ENCODE measurements at places on chromosomes 11 and 22.

DNA sequence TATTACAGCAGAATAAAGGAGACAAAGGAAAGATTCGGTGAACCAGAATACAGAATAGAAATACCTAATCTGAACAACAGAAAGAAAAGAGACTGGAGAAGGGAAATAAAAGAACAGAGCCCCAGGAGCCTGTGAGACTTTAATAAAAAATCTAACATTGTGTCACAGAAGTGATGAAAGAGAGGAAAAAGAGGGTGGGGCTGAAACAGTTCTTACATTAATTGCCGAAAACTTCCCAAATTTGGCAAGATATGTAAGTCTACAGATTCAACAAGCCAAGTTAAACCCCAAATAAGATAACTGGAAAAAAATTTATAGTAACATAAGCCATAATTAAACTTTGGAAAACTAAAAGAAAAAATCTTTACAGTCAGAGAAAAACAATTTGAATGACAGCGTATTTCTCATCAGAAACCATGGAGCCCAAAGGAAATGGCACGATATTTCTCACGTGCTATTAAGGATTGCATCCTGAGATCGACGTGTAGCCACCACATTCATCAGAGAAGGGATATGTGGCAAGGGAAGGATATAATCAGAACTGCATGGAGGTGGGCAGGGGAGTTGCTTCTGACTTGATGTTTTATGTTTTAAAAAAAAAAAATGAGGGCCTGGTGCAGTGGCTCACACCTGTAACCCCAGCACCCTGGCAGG, 73.9 kb downstream of the SGSM3 start:
- DNase-seq: no peak

DNA sequence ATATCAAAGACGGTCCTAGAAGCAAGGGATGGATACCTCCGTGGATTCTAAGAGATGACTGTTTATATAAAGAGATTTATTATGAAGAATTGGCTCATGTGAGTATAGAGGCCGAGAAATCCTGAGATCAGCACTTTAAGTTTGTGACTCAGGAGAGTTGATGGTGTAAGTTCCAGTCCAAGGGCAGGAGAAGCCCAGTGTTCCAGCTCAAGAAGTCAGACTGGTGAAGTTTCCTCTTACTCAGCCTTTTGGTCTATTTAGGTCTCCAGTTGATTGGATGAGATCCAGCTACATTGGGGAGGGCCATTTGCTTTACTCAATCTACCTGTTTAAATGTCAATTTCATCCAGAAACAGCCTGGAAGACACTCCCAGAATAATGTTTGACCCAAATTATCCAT, 45.1 kb downstream of the TSPAN18 start:
- no peak for DNase-seq

- no peak for DNase-seq
These were observed 301.4 kb upstream of the PDGFD start for GRCh38 chr11:104465321-104465720.

DNA sequence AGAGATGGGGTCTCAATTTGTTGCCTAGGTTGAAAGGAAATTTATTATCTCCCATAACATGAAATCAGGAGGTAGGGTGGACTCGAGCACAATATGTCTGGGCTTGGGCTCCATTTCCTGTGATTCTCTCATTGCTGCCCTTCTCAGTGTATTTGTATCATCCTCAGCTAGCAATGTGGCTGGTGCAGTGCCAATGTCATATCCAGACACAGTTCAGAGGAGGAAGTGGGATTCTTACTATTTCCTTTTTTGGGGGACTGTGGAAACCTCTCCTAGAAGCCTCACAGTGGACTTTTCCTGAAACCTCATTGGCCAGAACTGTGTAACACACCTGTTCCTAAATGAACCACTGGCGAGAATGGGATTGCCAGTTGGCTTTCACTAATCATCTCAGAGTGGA, 21.0 kb upstream of the SWAP70 start:
- DNase-seq: no peak

DNA sequence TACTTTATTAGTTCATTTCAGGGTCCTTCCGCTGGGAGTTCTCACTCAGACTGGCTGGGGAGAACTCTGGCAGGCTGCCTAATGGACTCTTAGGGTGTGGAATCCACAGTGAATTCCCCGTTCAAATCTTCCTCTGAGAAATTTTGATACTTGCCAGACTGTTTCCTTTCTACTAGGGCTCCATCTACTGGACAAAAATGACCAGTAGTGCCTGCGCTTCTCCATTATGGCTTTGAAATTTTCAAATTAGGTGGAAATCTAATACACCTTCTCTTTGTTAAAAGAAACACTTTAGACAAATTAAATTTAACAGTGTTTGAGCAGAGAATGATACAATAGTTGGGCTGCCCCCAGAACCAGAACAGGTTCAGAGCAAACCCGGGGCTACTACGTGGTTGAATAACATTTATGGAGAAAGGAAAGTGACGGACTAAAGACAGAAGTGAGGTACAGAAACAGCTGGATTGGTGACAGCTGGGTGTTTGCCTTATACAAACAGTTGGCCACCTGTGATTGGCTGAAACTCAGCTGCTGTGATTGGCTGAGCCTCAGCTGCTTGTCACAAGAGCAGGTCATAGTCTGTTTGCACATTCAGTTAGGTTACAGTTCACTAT, 52.9 kb upstream of the FDX1 start:
- peak; percentile 79 for DNase-seq

- peak; percentile 99 for DNase-seq
These were observed 19.6 kb downstream of the MIF start for GRCh38 chr22:23913661-23914353.

GRCh38 chr11:2664791-2665525, 34.8 kb downstream of the KCNQ1OT1 start:
- DNase-seq: no peak

GRCh38 chr11:86397351-86397750, 22.7 kb downstream of the CCDC81 start:
- no peak for DNase-seq

DNA sequence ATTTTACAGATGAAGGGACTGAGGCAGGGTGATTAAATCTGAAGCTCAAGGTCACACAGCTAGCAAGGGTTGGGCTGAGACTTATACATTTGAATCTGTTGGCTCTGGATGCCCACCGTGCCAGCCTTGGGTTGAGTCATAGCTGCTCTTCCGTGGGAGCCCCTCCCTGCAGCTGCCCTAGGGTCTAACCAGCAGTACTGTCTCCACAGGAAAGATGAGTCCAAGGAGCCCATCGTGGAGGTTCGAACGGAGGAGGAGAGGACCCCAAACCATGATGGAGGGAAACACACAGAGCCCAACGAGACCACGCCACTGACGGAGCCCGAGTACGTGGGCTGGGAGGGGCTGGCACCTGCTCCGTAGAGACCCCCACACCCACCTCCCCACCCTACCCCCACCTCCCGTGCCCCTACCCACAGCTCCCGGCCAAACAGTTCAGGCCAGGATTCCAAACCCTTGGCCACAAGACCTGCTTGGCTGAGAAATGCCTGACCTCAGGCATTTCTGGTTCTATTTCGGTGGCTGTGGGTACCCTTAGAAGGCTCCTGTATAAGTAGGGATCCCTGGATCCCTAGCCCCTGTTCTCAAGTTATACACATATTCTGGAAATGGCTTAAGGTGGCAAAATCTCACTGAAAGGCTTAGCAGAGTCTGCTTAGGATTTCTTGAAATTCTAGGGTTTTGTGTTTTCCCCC, 42.7 kb upstream of the TTC12 start:
- DNase-seq: no peak

DNA sequence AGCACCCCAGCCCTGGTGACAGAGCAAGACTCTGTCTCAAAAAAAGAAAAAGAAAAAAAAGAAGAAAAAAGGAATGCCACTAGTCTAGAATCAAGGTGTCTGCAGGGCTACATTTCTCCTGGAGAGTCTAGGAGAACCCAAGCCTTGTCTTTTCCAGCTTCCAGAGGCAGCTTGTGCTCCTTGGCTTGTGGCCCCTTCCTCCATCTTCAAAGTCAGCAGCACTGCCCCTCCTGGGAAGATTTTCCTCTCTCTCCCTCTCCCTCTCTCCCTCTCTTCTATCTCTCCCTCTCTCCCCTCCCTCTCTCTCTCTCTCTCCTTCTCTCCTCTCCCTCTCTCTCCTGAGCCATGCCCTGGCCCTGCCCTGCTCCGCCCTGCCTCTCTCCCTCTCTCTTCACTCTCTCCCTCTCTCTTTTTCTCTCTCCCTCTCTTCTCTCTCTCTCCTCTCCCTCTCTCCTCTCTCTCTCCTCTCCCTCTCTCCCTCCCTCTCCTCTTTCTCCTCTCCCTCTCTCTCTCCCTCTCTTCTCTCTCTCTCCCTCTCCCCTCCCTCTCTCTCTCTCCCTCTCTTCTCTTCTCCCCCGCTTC, 97.7 kb upstream of the FGF3 start:
- DNase-seq: no peak

DNA sequence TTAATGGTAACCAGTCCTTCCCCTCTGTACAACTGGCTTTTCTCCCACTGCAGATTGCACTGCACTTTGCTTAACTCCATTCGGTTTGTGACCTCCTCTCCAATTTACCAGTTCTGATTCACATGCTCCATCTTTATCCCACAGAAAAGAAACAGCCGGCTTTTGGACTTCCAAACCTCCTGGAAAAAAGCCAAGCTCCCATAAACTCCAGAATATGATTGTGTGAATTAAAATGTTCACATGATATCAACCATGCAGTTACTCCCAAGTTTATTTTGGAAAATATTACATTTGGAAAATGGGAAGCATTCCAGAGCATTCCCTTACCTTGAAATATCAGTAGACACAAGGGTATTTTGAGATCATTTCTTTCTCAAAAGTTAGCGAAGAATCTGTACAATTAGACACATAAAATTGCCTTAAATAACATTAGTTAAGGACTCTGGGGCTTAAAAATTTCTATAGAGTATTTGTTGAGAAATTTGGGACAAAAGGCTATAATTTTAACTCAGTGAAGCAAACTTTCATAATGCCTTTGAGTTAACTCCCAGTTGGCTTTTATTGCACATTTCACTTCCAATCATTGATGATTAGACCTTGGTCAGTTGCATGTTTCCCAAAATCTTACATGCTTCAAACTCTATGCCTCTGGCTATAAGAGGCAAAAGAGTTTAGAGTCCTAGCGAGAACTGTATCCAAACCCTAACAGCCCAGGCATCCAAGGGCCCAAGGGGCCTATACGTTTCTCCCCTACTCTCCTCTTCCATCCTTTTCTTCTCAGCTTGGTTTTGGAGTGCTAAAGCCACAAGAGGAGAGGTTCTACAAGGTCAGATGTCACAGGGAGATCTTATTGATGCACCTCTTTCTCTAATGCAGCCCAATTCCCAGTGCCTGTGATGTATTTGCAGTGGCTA, 23.6 kb upstream of the TMEM135 start:
- DNase-seq: no peak

DNA sequence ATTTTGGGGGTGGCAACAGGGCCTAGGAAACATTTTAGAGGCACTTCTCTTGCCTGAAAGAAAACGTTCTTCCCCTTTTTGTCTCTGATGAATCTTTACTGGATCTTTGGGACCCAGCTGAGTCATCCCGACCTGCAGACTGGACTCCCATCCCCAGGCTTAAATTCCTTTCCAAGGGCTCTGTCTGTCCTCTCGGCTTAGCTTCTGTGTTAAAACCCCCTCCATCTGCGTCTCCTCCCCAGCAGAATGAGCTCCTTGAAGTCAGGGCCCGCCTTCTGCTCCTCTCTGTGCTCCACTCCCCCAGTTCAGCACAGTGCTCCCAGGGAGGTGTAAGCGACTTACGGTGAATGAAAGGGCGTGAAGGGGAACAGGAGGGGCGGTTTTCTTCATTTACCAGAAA, 895 bp upstream of the DAGLA start:
- peak; percentile 31 for DNase-seq

All from HT1080 (cell line).